ENCODE measurements at places on chromosomes 11 and 22. TPM values are rescaled to one million over a fixed set of nuclear protein-coding genes. Genes with fewer than 3 reads are reported as not detected.

GRCh38 chr11:128624269-128625175 is 37.2 kb upstream of the ETS1 start:
- DNase-seq = peak; percentile 87

GRCh38 chr11:44993971-44994704 is 43.5 kb upstream of the TP53I11 start:
- DNase-seq = no peak

PHLDB1 gene
- not detected for polyA plus RNA-seq

DNA sequence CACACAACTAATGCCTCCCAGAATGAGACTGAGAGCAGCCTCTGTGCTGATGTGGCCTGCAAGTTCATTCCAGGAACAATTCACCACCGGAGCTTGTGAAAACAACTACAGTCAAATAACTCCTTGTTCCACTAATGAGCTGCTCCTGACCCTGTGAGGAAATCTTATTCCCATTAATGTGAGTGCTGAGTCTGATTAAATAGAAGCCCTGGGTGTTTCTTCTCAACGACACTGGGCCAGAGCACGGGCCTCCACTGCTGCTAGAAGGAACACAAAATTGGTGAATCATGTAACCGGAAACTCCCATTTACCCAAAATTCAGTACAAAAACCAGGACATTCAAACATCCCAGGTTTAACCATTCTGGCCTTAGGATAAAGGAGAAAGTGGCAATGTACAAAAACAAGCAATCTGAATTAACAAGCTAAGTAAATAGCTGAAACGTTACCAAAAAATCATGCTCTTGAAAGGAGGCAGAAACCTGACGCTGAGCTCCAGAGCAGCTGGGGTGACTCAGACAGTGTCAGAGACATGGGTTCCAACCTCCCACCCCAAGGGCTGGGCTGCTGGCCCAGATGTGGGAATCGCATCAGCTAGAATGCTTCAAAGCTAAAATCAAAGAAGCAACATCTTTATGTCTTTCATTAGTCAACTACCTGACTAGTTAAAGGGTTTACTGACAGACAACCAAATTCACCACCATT is 26.7 kb downstream of the SERGEF start:
- no peak for DNase-seq

LARGE2 gene
- polyA plus RNA-seq = not detected

RTN4R gene
- polyA plus RNA-seq = 2.2 TPM

XKR3 gene
- polyA plus RNA-seq = not detected

DNA sequence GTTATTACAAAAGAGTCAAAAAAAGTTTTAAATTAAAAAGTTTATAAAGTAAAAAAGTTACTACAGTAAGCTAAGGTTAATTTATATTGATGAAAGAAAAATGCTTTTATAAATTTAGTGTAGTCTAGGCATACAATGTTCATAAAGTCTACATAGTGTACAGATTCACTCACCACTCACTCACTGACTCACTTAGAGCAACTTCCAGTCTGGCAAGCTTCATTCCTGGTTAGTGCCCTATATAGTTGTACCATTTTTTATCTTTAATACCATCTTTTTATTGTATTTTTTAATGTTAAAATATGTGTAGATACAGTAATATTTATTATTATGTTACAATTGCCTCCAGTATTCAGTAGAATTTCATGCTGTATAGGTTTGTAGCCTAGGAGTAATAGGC is 2.6 kb upstream of the MMP10 start:
- no peak for DNase-seq

DNA sequence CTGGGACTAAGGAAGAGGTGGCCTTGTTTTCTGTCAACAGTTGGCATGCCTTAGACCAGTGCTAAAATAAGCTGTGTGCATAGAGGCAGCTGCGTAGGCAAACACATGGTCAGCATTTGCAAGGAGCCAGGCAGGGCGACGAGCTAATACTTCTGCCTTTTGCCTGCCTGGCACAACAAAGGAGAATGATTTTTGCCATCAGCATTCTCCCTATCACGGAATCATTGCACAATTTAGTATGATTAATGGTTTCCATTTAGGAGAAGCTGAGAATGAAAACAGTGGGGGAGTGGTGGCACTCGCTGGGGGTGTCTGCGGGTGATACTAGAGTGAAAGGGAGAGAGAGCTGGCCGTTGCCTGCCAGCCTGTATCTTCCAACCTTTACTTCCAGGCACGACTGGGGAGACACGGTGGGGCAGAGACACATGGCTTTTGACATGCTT is 336.0 kb downstream of the CADM1 start:
- DNase-seq = no peak

SAA2 gene
- not detected for polyA plus RNA-seq

DNA sequence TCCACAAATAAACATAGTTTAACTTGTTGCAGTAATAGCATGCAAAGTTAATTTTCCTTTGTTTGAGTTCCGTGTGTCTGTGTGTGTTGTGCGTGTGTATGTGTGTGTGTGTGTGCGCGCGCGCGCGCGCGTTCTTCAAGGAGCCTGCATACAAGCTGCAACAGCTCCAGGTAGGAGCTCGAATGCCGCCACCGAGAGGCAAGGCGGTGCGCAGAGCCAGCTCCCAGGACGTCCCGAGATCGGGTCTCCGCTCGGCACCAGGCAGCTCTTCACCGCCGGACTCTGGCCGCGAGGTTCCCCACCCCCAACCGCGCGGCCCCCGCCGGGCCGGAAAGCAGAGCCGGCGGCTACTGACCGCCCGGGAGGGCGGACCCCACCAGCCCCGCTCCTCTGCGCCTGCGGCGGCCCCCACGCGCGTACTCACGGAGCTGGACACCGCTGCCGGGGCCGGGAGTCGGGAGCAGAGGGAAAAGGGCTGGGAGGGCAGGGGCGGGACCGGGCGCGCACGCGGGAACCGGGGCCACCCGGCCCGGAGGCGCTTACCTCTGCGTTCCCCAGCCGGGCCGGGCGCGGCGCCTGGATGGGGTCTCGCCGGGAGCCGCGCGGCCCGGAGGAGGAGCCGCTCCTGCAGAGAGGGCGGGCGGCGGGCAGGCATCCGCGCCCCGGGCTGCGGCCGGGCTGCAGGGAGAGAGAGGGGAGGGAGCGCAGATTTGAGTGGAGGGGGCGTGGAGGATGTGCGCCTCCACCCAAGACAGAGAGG is 40.4 kb upstream of the AKIP1 start:
- no peak for DNase-seq

DNA sequence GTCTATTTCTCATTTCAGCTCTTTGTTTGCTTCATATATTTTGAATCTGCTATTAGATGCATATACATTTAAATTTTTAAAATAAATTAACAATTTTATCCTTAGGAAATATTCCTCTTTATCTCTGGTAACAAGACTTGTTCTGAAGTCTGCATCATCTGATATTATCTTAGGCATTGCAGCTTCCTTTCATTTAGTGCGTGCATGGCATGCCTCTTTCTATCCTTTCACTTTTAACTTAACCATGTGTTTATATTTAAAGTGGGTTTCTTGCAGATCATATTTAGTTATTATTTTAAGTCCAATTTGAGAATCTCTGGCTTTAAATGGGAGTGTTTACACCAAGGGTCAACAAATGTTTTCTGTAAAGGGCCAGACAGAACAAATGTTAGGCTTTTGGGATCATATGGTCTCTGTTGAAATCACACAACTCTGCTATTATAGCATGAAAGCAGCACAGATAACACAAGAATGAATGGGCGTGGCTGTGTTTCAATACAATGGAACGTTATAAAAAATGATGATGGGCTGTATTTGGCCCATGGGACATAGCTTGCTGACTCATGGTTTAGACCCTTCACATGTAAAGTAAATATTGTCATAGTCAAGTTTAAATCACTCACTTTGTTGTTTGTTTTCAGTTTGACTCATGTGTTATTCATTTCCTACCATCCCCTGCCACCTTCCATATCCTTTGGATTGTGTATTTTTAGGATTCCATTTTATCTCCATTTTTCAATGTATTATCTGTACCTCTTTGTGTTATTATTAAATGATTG is 83.9 kb upstream of the SNX19 start:
- DNase-seq = no peak

DNA sequence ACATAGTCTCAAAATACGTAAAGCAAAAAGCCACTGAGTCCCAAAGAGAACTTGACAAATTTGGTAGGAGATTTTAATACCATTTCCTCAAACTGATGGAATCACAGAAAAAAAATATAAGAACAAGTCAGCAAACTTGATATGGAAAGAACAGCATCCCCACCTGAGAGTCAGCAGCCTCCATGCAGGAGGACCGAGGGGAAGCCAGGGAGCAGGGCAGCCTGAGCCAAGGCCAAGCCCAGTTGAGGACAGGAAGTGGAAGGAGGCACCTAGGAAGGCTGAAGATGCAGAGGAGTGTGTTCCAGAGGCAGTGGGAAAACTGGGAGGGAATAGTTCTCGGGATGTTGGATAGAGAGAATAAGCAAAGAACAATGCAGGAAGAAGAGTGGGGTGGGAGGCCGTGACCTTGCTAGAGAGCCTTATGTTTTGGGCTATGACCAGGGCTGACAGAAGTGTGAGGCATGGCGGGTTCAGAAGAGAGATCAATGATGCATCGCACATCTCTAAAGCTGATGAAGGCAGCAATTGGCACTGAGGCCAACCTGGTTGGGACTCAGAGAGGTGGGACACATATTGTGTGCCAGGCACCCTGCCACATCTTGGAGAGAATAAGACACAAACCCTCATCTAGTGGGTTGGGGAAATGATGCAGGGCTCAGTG is 15.4 kb downstream of the APOA4 start:
- DNase-seq = no peak

- DNase-seq = no peak
These were observed 39.3 kb upstream of the NNMT start for GRCh38 chr11:114256967-114257286.

- no peak for DNase-seq
These were observed 53.2 kb upstream of the MTNR1B start for GRCh38 chr11:92916299-92916698.

DNA sequence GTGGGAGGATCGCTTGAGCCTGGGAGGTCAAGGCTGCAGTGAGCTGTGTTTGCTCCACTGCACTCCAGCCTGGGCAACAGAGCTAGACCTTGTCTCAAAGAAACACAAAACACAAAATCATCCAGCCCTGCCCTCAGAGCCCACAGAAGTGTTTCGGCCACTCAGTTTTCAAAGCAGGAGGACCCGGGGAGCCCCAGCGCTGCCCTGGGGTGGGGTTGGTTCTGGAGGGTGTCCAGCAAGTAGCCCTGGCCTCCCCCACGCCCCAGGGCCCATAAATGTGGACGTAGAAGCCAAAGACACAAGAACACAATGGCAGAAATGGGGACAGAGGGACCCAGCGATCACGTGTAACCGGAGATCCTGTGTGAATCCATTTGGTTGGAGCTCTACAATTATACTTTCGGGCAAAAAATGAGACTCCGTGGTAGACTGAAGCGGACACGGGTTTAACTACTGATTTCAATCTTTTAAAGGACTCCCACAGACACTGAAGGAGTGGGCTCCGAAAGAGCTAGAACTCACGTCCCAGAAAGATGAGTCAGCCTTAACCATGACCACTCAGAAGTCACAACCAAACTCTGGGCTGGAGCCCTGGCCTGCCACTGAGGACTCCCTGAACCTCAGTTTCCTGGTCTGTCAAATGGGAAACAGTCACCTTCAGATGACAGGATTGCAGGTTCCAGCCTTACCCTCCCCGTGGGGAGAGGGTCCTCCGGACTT is 9.0 kb upstream of the CYTH4 start:
- no peak for DNase-seq

- DNase-seq = no peak
These were observed 1589.4 kb upstream of the TENM4 start for GRCh38 chr11:81030186-81030585.

RAPSN gene
- not detected for polyA plus RNA-seq

DNA sequence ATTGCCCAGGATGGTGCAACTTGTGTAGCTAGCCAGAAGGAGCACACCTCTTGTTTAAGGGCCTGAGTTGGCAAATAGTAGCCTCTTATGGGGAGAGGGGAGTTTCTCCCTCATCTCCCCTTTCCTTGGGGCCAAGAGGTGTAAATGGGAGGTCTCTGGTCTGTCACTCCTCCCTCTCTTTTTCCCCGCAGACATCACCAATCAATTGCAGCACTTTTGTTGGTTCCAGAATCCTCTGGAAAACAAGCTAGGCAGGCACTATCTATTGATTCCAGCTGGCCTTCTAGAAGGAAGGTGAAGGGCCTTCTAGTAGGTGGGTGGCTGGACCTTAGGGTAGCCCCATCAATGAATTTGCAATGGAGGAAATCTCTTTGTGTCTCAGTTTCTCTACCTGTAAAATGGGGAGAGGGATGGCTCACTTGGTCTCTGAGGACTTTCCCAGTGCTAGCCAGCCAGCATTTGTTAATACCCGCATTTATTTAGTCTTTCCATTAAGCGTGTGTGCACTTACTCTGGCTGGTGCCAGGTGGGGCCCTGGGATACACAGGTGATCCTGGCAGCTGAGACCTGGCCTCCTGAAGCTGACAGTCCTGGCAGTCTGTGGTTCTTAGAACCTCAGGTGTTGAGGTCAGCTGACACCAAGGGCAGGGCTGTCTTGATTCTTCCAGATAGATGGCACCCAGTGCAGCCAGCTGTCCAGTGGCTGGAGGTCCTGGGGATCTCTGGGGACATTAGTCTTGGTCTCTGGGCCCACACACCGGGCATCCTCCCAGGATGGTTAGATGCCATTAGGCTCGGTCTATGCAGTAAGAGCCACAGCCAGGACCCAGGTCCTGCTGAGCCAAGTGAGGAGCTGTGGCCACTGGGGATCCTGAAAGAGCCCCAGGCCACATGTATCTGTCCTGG is 51.7 kb downstream of the TSPAN18 start:
- no peak for DNase-seq

TRIM48 gene
- not detected for polyA plus RNA-seq

YPEL4 gene
- polyA plus RNA-seq = not detected

- DNase-seq = no peak
These were observed 102.6 kb downstream of the PLEKHA7 start for GRCh38 chr11:16911658-16912057.

DNA sequence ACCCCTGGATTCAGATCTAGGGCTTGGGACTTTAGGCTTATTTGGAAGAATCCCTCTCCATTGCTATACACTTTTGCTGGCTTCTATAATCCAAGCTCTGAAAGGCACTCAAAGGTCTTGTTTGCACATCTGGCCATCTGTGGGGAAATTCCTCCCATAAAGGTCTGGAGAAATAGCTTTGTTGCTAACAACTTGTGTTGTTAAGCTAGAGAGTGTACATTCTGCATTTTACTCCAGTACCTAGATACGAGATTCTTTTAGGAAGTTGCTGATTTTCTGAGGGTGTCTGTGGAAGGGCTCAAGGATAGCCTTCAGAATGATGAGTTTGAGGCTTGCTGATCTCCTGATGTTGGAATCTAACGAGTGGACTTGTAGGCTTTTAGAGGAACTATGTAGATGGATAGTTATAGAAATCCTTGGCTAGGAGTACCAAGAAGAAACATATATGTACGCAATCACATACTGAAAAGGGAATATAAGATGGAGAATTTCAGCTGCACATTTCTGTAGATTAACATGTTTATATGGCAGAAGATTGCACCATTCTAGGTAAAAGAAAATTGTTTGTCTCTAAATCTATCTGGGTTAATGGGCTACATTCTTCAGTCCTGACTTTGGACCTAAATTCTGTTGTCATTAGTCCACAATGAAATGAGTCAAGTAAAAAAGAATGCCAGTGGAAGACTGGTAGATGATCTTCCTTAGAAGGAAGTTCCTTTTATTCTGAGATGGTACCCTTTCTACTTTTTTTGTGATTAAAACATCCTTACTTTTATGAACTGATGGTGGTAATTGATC is 51.0 kb downstream of the UBASH3B start:
- DNase-seq = no peak

OR10D3 gene
- polyA plus RNA-seq = not detected

- DNase-seq = no peak
These were observed 25.2 kb downstream of the CAPN1 start for GRCh38 chr11:65206901-65207300.

MFNG gene
- 286 TPM for polyA plus RNA-seq
